HT-29 (cell line): ENCODE measurements at places on chromosomes 2 and 18.
A peak's percentile ranks its signal among the peaks of the same experiment; 100 is the strongest.

GRCh38 chr2:106030287-106031268 is 163.5 kb downstream of the UXS1 start:
- DNase-seq: peak; percentile 63

- DNase-seq: no peak
These were observed 86.1 kb upstream of the ITPRID2 start for GRCh38 chr2:181805228-181806038.

DNA sequence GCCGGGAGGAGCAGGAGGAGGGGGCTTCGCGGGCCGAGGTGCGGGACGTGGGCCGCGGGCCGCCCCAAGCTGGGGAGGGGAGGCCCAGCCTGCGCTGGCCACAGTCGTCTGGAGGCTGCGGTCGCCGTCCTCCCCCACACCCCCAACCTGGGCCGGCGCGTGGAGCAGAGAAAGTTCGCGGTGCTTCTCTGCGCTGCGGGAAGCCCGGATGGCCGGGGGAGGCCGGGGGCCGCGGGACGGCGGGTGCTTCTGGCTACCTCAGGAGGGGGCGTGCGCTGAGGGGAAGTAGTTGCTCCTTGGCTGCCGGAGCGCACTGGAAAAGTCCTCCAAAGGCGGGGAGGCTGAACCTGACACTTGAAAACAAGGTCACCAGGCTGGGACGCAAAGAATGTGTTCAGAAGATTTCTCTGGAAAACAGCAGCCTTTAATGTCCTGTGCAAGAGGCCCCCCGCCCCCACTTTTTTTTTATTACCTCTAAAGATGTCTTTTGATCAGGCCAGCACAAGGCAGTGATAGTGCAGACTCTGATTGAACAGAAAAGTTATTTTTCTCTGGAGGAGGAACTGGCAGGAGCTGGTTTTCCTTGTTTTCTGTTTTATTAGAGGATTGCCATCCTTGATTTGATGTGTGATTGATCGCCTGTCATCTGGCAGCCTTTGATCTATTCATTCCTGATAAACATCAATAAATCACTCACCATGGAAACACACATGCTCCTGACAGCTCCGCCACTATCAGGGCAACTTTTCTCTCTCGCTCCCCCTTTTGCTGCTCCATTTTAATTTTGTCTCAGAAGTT is 1.6 kb downstream of the TSHZ1 start:
- DNase-seq: peak; percentile 76

- DNase-seq: no peak
These were observed 16.7 kb downstream of the SRSF7 start for GRCh38 chr2:38734299-38735058.

DNA sequence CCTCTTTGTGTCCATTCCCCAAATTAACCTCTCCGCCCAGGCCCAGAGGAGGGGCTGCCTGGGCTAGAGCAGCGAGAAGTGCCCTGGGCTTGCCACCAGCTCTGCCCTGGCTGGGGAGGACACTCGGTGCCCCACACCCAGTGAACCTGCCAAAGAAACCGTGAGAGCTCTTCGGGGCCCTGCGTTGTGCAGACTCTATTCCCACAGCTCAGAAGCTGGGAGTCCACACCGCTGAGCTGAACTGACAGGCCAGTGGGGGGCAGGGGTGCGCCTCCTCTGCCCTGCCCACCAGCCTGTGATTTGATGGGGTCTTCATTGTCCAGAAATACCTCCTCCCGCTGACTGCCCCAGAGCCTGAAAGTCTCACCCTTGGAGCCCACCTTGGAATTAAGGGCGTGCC is 13.5 kb downstream of the KHK start:
- no peak for DNase-seq

DNA sequence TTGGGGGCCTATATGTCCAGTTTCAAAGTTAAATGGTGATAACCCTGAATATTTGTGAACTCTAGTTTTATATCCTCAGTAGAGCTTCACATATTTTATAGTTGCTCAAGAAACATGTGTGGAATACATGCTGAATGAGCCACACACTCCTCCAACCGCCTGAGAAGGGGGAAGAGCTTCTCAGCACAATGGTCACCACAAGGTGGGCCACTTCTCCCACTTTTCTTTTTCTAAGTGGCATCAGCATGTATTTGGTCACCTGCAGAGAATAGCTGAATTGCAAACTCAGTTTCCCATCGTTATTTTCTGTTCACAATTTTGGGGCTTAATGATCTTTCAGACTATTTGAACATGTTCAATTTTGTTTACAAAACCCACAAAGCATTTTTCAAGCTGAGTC is 340.5 kb downstream of the PARD3B start:
- DNase-seq: no peak

- no peak for DNase-seq
These were observed 11.5 kb downstream of the IGFBP5 start for GRCh38 chr2:216683846-216684245.

- DNase-seq: no peak
These were observed 119.2 kb downstream of the PRKRA start for GRCh38 chr2:178331474-178332432.

- no peak for DNase-seq
These were observed 178.1 kb downstream of the DYSF start for GRCh38 chr2:71631411-71631931.

- DNase-seq: no peak
These were observed 193.5 kb downstream of the SS18 start for GRCh38 chr18:25896956-25897355.

DNA sequence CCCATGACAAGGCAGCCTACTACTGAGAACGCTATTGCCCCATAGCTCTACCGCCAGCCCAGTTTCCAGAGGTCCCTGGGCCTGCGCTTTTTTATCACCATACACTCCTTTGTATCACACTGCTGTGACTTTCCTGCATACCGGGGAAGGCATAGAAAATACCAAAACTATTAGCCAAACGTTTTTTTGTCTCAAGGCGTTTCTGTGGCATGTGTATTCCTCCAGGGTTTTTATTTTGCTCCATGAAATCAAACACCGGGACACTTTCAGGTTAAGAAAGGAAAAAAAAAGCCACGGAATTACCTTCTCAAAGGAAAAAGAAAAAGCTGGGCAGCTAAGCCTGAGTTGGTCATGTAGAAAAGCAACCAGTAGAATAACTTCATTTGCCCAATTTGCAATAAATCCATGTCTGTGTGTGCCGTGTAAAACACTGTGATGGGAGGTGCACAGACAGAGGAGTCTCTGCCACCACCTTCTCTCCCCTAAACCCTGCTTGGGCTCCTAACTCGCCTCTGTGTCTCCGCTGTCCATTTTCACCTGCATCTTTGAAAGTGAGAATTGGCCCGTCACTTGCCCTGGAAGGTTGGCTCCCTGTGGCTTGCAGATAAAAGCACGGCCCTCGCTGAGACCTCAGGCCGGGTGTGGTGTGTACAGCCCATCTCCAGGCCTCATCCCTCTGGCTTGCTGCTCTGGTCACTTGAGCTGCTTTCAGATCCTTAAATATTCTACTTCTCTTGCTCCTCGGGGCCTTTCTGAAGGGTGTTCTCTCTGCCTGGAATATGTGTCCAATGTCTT is 1.7 kb downstream of the AMER3 start:
- no peak for DNase-seq

- no peak for DNase-seq
These were observed 126.6 kb downstream of the ARHGEF4 start for GRCh38 chr2:130963196-130963848.

GRCh38 chr2:228689053-228689452 is 507.6 kb upstream of the SPHKAP start:
- no peak for DNase-seq

DNA sequence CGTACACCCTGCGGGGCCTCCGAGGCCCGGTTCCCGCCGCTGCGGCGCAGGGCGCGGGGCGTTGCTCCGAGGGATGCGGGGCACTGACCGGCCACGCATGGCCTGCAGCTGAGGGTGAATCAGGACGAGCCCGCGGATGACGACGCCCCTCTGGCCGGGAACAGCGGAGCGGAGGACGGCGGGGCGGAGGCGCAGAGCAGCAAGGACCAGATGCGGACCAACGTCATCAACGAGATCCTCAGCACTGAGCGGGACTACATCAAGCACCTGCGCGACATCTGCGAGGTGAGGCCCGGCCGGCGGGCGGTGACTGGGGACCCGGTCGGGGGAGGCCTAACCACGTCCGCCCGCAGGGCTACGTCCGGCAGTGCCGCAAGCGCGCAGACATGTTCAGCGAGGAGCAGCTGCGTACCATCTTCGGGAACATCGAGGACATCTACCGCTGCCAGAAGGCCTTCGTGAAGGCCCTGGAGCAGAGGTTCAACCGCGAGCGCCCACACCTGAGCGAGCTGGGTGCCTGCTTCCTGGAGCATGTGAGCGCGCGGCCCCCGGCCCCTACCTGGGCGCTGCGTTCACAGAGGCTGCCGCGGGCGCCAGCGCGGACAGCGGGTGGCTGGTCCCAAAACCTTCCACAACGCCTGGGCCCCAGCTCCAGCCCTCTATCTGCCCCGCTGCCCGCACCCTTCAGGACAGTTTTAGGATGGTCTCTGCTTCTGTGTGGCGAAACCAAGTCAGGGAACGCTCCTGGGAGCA is 53.2 kb downstream of the FAM168B start:
- no peak for DNase-seq

DNA sequence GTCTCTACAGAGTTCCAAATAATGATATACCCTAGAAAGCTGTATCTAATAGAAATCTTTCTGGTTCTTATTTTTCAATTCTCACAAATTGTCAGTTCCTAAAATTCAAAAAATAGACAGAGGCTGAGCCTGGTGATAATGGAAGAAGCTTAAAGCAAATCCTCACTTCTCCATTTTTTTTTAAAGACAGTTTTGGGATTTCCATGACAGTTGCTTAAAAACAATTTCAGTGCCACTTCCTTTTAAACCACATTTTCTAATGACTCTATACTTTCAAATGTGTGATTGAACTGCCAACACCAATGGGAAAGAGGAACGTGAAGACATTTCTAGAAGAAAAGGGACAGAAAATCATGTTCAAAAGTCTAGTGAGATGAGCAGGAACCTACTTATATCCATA is 4.0 kb downstream of the GKN2 start:
- no peak for DNase-seq

GRCh38 chr2:138493334-138493733 is 8.2 kb upstream of the SPOPL start:
- no peak for DNase-seq

GRCh38 chr2:39069890-39070465 is 50.9 kb downstream of the SOS1 start:
- DNase-seq: no peak

DNA sequence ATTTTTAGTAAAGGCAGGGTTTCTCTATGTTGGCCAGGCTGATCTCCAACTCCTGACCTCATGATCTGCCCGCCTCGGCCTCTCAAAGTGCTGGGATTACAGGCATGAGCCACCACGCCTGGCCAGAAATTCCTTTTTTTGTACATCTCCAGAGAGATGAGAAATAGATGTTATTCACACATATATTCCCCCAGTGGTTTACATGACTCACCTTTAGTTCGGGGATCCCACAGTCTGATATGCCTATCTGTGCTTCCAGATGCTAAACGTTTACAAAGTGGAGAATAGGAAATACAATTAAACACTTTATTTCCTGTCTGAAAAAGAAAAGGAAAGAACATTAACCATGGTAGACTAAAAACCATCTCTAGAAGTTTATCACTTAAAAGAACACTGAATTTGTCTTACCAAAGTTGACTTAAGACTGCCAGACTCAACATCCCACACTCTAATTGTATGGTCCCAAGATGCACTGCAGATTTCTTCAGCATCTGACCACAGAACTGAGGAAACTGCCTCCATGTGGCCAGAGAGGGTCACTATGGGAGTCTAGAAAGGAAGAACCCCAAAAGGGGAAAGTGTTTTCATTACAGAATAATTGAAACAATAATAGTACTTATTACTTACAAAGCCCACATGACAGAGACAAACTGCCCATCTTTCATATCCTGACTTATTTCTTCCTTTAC is 12.6 kb upstream of the ICA1L start:
- no peak for DNase-seq

- DNase-seq: no peak
These were observed 3.5 kb downstream of the NCKAP1 start for GRCh38 chr2:183034806-183035205.

GRCh38 chr2:107737756-107738155 is 88.9 kb upstream of the RGPD4 start:
- no peak for DNase-seq

- DNase-seq: no peak
These were observed 266.8 kb upstream of the FBXO11 start for GRCh38 chr2:48173141-48173540.

DNA sequence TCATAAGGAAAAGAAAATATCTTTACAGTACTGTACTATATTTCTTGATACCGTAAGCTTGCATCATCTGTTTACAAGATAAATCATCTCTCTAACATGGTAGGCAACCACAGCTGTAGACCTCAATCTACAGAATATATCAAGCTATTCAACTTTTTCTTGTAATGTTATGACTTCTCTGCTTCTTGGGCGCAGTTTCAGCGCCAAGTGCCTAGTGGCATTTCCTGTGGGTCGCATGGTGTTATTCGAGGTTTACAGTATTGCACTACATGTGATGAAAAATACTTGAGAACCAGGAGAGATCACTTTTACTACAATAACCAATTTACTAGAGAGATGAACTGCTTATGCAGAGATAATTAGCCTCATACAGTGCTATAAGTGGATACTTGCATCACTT is 34.0 kb upstream of the SESTD1 start:
- DNase-seq: no peak

- DNase-seq: peak; percentile 57
These were observed 79.8 kb upstream of the CCDC141 start for GRCh38 chr2:179129574-179130238.

DNA sequence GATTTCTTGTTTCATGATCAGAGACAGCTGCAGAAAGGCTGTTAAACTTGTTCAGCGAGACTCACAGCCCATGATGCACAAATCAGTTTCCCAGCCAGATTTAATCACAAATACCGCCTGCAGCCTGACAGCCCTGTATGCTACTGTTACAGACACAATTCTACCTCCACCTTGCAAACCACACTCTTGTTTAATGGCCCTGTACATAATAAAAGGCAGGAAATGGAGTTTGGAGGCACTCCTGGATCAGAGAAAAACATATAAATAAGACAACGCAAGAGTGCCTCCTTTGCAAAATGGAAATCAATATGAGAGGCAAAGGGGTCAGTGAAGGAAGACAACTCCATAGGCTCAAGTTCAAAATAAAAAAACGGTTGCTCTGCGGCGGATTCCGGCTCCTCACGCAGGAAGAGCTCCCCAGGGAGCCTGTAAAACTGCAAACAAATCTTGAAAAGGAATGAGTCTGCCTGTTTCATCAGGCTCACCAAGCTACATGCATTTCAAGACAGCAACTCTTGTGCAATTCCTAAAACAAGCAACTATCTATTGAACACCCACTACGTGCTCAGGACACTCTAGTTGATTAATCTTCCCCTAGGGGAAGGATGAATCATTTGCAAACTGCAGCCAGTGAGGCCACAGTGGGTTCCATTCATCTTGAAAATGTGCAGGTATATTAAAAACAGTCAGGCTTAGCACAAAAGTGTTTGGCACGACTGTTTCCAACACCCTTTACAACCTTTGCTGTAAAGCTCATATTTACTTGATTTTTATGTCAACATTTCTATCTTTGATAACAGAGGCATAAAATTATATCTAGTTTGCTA is 37.5 kb downstream of the TBC1D8 start:
- peak; percentile 79 for DNase-seq

- no peak for DNase-seq
These were observed 493.8 kb downstream of the NRXN1 start for GRCh38 chr2:50538147-50538546.

GRCh38 chr2:79906139-79906890 is 393.5 kb downstream of the CTNNA2 start:
- no peak for DNase-seq

GRCh38 chr2:35651688-35652323 is 703.8 kb upstream of the CRIM1 start:
- DNase-seq: peak; percentile 39
